ENCODE measurements at places on chromosomes 5 and 9.

GRCh38 chr5:79209505-79209904, 26.4 kb upstream of the JMY start:
- DNase-seq, result no peak

- DNase-seq, result no peak
These were observed 124.6 kb downstream of the MAST4 start for GRCh38 chr5:66720780-66721179.

DNA sequence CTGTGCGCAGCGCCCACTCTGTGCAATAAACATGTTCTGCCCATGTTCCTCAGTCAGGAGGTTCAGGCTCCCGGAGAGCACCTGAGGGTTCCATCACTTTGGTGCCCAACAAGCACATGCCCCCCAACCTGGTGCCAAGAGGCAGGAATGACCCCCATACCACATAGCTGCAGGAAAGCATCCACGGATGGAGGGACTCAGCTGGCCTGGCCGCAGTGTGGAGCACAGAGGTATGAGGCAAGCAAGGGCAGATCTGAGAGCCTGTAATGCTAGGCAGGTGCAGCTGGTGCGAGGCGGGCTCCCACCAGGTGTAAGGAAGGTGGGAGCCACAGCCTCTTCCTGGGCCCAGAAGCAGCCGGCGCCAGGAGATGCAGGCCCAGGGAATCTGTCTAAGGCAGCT, 4.3 kb upstream of the MRNIP start:
- DNase-seq, result no peak

DNA sequence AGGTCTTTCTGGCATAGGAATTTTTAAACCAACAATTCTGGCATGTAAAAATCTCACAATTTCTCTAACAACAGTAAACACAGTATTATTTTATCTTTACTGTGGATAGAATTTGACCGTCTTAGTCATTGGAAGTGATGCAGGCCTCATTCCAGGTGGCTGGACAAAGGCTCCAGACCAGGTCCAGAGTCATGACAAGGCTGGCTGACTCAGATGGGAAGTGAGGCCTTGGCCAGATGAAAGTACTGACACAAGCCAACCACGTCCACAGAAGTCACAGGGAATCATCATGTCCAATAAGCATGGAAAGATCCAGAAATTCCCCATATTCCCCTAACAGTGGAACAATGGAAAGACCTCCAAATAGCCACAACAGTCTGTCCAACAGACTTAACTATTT, 12.4 kb downstream of the SPOCK1 start:
- no peak for DNase-seq

DNA sequence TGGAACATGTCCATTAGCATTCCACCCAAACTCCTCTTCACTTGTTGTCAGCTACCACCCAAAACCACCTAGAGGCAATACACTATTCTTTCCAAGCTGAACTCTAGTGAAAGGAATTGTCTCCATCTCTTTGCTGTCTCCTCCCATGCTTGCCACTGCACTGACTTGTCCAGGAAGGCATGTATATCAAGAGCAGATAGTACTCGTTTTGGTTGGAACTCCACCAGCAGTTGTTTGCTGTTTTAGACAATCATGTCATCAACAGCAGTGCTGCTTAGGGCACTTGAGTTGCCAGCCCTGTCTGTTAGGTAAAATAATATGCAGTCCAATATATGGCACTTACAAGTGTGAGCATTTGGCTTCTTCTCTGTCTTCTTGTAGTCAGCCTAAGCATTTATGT, 80.0 kb upstream of the SAP30L start:
- no peak for DNase-seq

DNA sequence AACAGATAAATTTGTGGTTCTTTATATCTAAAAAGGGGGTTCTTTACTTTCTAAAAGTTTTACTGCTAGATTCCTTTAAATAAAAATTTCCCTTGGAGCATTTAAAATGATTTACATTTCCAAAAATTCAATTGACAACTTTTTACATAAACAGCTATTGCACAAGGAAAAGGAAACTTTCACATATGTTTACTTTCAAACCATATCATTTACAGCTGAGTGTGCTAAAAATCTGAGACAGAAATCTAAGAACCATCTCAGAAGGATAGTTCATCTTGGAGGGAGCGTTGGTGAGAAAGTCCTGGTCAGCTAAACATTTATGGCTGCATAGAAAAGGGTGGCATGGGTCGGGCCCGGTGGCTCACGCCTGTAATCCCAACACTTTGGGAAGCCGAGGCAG, 235.4 kb downstream of the DTWD2 start:
- no peak for DNase-seq

DNA sequence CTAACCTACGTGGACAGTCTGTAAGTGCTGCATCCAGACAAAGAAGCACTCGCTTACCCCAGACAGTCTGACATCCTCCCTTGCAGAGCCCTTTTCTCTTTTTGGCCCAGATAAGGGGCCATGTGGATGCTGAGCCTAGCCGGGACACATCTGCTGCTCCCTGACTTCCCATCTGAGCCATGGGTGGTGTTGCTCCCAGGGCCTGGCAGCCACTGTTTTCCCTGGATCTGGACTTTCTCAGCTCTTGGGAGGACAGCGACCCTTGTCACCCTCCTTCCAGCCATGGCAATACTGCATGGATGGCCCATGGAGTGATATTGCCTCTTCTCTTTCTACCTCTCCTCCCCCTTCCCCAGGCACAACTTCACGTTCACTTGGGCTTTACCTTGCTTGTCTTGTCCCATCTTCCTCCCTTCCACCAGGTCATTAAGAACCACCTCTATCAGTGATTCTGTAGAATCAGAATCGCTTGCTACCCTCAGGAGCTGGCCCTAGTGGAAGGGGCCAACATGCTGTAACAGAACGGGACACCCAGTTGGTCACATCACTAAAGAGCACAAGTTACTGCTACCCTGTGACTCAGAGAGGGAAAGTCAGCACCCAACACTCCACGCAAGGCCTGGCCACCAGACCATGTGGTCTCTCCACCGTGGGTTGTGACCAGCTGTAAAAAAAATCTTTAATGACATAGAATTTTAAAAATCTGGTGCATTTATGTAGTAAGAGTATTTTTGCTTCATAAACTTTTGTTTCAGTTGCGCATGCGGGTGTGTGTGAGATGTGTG, 4.4 kb downstream of the NEURL1B start:
- no peak for DNase-seq

DNA sequence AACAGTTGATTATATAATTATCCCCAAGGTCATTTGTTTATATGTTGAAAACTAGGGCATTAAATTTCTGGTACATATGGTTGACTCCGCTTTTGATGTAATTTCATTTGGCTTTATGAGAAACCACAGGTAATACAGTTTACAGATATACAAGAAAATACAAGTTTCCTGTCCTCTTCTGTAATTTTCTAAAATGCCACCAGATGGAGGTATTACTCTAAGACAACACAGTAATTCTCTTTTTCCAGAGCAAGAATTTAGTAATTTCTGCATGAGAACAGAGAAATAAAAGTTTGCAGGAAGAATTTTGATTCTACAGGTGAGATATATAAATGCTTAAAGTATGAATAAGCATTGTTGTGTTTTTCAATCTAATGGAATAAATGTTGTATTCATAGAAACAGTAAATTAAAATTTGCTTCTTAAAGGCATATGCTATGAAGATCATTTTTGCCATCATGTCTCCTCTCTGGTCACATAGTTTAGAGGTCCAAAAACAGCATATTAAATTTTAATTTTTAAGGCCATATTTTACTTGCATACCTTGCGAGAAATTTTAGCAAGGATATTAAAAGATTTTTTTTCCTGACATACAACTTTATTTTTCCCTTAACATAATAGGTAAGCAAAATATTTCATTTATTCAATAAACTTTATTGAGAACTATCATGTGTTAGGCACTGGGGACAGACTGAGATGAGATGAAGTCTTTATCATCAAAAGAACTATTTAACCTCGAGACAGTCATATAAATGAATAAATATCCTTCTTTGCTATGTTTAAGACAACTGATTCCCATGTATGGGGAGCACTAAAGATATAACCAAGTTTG, 22.7 kb downstream of the CHD1 start:
- no peak for DNase-seq

DNA sequence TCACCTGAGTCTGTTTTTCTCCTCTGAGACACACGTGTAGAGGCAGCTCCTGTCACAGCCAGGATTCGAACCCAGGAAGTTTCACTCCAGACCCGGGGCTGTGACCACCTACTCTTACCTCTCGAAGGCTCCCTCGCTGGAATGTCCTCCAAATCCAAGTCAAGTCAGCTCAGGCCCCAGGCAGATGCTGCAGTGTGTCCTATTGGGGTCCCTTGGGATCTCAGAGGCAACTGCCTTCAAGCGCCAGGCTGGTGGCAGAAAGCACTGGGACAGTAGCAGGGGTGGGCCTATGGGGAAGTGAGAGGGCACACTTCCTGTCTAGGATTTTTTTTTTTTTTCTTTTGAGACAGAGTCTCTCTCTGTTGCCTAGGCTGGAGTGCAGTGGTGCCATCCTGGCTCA, 762 bp upstream of the ST6GALNAC4 start:
- no peak for DNase-seq

DNA sequence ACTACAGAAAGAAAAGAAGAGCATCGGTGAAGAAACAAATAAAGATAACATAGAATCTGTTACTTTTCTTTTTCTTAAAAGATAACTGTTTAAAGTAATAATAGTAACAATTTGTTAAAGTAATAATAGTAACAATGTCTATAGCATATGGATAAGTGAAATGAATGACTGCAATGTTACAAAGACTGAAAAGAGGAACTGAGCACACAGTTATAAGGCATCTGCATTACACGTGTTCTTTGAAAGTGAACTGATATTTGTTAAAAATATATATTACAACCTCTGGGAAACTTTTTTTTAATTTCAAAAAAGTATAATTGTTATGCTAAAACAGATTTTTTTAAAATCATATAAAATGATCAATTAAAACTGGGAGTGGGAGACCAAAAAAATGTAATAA, 88.4 kb upstream of the FST start:
- no peak for DNase-seq

DNA sequence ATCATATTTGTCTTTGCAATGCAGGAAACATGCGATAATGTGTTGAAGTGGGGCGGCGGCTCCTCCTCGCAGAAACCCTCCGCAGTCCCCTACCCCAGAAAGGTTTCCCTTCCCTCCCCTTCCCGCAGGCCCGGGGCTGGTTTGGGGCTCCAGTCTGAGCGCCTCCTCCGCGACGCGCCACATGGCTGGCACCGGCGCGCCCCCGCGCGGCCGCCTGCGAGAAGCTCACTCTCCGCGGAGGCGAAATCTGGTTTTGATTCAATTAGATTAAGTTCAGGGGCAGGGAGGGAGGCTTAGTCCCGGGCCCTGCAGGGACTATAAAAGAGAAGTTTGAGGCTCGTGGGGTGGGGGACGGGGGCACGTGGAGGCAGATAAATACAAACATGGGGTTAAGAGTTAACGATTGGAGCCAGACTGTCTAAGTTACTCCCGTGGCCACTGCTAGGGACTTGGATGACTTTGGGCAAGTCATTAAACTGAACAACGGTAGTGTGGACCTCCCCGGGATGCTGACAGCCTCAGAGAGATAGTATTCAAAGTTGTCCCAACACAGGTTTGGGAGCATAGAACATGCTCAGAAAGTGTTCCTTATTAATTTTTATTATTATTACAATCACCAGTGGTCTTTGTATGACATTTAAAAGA, 69.4 kb downstream of the MSX2 start:
- DNase-seq, result no peak

DNA sequence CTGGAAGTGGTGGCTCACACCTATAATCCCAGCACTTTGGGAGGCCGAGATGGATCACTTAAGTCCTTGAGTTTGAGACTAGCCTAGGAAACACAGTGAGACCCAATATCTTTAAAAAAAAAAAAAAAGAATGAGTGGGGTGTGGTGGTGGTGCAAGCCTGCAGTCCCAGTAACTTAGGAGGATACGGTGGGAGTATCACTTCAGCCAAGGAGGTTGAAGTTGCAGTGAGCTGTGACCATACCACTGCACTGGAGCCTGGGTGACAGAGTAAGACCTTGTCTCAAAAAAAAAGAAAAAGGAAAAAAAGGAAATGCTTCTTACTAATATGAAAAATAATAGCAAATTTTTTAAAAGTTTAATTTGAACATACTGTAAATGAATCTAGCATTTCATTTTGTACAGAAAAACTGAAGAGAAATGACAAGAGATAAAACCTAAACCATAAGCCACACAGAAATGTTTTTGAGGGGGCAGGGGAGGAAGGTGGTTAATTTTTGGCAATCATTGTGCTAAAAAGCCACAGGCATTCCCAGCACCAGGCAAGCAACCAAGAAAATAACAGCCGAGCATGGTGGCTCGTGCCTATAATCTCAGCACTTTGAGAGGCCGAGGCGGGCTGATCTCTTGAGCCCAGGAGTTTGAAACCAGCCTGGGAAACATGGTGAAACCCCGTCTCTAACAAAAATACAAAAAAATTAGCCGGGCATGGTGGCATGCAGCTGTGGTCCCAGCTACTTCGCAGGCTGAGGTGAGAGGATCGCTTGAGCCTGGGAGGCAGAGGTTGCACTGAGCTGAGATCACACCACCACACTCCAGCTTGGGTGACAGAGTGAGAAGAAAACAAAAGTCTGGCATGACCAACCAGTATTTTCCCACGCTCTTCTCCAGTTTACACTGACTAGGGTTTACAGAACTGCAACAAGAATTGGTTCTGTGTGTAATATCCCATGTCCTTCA, 114.5 kb upstream of the NR5A1 start:
- peak; percentile 17 for DNase-seq

DNA sequence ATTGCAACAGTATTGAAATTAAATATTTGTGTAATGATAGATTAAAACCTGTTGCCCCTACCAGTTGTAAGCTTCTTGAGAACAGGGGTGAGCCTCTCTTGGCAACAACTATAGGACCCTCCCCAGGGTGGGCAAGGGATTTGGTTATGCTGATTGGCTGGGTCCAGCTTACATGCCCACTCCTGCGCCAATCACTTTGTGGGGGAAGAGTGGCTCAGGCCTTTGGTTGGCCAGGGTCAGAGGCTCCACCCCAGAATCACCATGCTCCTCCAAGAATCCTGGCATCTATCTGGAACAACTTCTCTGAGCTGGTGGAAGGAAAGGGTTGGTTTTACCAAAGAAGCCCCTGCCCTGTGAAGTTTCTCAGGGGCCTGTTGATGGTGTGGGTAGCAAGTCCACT, 8.6 kb upstream of the PITX1 start:
- no peak for DNase-seq

DNA sequence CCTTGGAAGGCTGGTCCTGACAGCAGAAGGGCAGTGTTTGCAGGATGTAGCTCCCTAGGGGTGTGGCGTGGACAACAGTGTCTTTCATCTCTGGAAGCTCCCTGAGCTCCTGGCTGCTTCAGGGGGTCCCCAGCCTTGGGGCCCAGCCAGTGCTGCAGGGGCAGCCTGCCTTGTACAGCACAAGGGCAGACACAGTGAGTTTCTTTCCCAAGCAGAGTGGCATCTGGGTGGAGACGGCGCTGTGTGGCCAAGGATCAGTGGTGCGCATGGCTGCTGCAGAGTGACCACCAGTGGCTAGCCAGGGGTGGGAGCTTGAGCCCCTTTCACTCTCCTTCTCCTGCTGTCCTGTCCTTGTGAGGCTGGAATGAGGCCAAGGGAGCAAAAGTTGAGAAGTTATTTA, 7.6 kb upstream of the IRX4 start:
- DNase-seq, result no peak

DNA sequence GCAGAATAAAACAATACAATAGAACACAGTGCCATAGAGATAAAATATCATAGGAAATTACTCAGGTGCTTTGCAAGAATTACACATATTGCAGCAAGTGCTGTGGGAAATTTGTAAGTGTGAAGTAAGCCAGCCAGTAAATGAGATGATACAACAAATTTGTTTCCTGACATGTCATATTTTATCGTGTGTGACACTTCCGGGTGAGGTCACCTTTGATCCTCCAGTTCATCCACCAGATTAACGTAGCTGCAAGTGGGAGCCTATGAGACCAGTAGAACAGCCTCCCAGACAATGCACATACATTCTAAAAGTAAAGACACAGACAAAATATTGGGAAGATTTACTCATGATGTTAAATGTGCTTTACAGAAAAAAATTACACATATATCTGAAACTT, 72.2 kb downstream of the PRDM9 start:
- DNase-seq, result no peak

Measured in stimulated activated CD8-positive, alpha-beta memory T cell treated with anti-CD3 and anti-CD28 coated beads, Interleukin-7, amount 100 ng/mL, for 4 hours (primary cell).